Activated CD4-positive, CD25-positive, alpha-beta regulatory T cell treated with anti-CD3 and anti-CD28 coated beads, Interleukin-2, amount 50 U/mL, for 16 hours (primary cell): ENCODE measurements at places on chromosomes 4 and X.

- DNase-seq, result no peak
Measured at GRCh38 chrX:49071877-49072711, 1.7 kb downstream of the PRAF2 start.

GRCh38 chrX:54786967-54787366 is 11.1 kb downstream of the ITIH6 start:
- no peak for DNase-seq

GRCh38 chrX:134374294-134374693 is 85.7 kb upstream of the HPRT1 start:
- DNase-seq, result no peak

- DNase-seq, result no peak
Measured at GRCh38 chr4:158316264-158316663, 106.0 kb downstream of the TMEM144 start.

GRCh38 chrX:68997911-68998310 is 167.3 kb downstream of the PJA1 start:
- no peak for DNase-seq

- no peak for DNase-seq
Measured at GRCh38 chr4:10079256-10079655, 37.3 kb downstream of the WDR1 start.

DNA sequence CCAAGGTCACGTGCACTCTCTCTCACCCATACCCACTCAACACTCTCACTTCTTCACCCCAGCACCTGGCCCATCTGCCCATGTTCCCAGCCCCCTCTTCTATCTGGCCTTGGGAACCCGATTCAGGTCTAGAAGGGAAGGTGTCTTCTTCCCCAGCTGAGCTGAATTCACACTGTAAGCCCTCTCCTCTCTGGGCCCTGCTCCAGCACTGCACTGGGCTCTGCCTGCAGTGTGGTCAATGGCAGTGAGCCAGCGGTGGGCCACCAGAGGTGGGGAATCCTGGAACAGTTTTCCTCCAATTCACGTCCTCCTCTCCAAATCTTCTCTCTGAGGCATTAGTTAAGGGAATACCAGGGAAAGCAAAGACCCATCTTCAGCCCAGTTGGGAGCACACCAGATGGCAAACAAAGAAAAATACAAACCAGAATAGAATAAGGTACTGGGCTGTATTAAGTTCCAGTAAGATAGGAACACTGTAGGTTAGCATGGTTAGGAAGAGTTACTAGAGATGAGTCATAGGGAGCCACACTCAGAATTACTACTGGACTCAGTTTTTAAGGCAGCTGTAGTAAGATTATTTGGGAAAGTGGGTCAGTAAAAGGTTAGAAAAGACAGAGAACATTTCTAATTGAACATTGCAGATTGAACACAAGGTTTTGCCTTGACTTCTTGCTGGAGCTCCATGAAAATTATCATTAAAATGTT is 5.0 kb downstream of the AWAT2 start:
- no peak for DNase-seq

- no peak for DNase-seq
Measured at GRCh38 chrX:53630261-53630660, 56.3 kb downstream of the HUWE1 start.

DNA sequence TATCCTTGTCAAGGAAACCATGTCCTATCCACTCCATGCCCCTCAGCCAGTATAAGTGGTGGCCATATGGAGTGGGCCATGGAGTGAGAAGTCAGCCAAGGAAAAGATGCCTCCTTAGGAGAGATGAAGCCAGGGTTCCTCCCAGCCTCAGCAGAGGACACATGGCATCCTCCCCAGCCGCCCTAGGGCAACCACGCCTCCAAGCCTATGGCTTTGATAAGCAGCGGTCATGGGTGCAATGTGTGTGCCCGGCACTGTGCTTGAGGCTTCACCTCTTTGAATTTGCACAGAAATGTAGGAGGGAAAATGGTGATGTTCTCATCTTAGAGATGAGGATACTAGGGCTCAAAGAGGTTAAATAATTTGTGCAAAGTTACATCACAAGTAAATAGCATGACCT is 34.6 kb upstream of the TBC1D14 start:
- DNase-seq, result no peak

DNA sequence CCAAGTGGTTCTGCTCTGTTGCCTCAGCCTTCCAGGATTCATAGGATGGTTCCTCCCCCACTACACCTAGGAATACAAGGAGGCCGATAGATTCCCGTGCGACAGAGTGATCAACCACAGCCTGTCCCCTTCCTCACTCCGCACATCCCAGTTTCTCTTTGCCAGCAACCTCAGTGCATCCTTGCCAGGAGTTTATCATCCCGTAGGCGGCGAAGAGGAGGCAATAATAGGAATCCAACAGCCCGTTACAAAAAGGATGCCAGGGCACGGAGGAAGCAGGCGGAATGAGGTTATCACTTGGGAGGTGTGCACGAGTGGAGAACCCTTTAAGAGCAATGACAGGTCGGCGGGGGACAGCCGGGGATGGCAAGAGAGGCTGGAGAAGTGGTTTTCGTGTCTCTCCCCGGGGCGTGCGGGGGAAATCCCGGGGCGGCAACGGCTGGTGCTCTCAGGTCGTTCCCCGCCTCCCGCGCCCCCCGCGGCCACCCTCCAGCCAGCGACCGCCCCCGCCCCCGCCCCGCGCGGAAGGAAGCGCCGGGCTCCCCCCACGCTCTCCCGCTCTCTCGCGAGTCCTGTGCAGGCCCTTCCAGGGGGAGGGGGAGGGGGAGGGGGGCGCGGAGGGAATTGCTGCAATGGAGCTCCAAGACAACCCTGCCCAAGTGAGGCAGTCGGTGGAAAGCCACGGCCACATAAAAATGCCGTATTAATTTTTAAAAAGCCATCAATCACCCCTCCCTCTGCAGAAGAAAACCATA is 1.6 kb downstream of the PPP3CA start:
- DNase-seq, result peak; percentile 13

GRCh38 chr4:61204353-61205060 is 4.4 kb downstream of the ADGRL3 start:
- no peak for DNase-seq

GRCh38 chrX:24646006-24646405 is 1.1 kb downstream of the PCYT1B start:
- DNase-seq, result no peak

- no peak for DNase-seq
Measured at GRCh38 chr4:183142571-183143550, 43.8 kb downstream of the WWC2 start.

- DNase-seq, result no peak
Measured at GRCh38 chr4:175176710-175177109, 258.6 kb downstream of the ADAM29 start.
